ENCODE measurements at places on chromosomes 13 and 19.

- no peak for DNase-seq
These were observed 20.5 kb upstream of the CNMD start for GRCh38 chr13:52760077-52760476.

GRCh38 chr13:93227280-93227877 lies 772 bp downstream of the GPC6 start:
- no peak for DNase-seq

GRCh38 chr19:27751044-27751391 lies 1461.9 kb downstream of the UQCRFS1 start:
- DNase-seq: no peak

GRCh38 chr19:5484398-5485285 lies 29.4 kb downstream of the ZNRF4 start:
- no peak for DNase-seq

- no peak for DNase-seq
These were observed 67.8 kb downstream of the C13orf42 start for GRCh38 chr13:51043310-51043709.

- DNase-seq: no peak
These were observed 1165.0 kb downstream of the SLITRK1 start for GRCh38 chr13:82717249-82717648.

- no peak for DNase-seq
These were observed 462 bp upstream of the MPHOSPH8 start for GRCh38 chr13:19632915-19633478.

GRCh38 chr19:45008552-45008951 lies 7.3 kb downstream of the RELB start:
- no peak for DNase-seq

GRCh38 chr19:43305642-43306041 lies 36.3 kb upstream of the PSG9 start:
- no peak for DNase-seq

DNA sequence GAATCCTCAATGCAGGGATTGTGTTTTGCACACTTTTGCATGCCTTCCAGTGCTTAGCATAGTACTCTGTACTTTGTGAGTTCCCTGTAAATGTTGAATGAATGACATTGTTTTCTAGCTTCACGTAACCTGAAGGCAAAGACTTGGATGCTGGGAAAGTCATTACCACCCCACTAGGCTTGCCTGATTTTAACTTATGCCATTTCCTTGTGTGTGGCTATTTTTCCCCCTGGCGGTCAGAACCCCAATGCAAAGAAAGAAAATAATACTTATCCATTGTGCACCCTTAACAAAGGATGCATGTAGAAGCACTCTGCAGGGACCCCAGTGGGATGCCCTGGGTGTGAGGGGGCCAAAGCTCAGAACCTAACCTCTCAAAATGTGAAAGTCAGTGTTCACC lies 1.2 kb upstream of the ENOX1 start:
- DNase-seq: no peak

DNA sequence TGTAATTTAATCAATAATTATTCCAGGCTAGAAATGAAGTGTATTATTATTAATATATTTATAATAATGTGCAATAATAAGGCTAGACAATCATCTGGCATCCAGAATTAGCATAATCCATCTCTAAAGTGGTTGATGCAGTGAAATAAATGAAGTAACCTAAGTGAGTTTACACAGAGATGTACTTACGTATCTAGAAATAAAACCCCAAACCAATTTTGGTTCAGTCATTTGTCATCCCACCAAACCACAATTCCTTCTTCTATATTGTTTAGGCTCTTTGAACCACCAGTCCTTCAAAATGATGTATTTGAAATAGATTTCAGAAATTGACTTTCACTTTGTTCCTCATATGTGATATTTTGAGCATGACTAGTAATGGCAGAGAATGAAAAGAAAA lies 247.6 kb upstream of the MIR17HG start:
- no peak for DNase-seq

GRCh38 chr19:46924874-46925547 lies 64.2 kb downstream of the ARHGAP35 start:
- no peak for DNase-seq

GRCh38 chr19:45166723-45167252 lies 6.0 kb upstream of the NKPD1 start:
- no peak for DNase-seq

DNA sequence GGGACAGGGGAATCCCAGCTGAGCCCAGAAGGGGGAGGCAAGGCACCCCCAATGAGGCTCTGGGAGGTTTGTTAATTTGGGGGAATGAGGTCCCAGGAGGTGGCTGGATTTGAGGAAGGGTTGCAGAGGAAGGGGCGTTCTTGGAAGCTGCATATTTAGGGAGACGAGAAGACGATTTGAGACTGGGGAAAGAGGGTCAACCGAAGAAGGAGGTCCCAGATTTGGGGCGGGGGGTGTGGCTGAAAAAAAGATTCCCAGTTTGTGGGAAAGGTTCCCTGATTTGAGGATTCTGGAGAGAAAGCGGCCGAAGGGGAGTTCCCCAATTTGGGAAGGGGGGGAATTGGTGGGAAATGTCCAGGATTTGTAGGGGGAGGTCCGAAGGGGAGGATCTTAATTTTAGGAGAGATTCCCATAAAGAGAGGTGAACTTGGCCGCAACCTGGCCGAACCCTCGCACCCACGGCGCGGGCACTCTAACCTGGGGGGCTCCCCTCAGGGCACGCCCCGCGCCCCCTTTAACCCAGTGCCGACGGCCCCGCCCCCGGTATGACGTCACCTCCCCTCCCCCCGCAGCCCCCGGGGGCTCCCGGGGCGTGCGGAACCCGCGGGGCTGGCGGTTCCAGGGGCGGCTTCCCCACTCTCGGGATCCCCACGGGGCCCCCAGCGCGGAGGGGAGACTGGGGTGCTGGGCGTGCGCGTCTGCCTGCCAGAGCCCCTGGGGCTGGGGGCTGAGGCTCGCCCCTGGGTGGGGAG lies 1.2 kb downstream of the PTPRS start:
- no peak for DNase-seq

GRCh38 chr19:13505761-13506470 lies 363 bp downstream of the CACNA1A start:
- no peak for DNase-seq

DNA sequence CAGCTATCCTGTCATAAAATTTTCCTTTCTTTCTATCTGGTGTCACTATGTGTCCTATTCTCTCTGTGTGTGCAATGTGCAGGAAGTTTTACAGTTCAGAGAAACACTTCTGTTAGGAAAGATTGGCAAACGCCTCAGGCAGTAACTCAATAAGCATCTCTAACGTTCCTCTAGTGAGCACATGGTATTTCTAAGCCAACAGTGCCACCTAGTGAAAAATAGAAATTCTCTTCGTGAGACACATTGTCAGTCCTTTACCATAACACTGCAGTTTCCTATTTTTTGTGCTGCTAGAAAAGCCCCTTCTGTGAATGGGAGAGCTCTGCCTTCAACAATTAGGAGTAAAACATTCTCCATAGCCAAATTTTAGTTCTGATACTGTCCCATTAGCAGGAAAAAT lies 50.7 kb downstream of the ZNF723 start:
- no peak for DNase-seq

GRCh38 chr19:906480-906879 lies 6.5 kb downstream of the R3HDM4 start:
- DNase-seq: no peak

GRCh38 chr13:102830646-102831045 lies 15.2 kb upstream of the ERCC5 start:
- DNase-seq: no peak

DNA sequence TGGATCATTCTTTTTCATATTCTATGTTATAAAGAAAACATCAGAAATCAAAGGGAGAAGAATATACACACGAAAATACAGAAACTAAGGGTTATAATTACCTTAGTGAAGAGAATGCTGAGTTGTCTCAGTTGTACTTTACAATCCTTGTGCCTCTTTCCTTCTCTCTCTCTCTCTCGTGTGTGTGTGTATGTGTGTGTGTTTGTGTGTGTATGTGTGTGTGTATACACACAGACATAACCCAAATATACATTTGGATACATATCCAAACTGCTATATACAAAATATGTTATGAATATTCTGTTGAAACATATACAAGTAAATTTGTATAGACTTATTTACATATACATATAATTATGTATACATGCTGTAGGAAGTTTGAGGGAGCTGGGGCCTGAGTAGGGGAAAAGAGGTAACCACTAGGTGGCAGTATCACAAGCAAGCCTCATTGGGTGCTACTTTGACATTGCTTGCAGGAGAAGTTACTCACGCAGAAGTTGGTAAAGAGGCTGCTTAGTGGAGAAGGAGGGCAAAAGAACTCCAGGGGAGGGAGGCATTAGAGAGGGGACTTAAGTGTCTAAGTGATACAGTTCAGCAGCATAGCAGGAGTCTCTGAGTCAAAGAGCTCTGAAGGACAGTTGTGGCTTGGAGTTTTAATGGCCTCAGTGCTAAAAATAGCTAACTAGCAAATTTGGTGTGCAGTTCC lies 465.1 kb upstream of the PCDH20 start:
- no peak for DNase-seq

DNA sequence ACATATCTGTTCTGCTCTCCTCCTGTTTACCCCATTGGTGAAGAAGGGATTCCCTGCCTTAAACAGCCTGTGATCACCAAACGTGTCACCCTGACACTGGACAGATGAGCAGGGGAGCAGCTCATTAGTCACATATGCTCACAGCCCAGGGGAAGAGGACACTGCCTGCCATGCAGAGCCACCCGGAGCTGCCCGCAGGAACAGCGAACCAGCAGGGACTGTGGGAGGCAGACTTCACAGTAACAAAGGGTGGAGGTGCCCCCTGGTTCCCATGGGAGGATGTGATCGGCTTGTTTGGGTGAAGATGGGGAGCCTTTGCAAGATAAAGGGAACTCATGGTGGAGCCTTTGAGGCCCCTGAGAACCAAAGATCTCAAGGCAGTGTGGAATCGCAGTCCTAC lies 88.6 kb upstream of the FARP1 start:
- DNase-seq: no peak

GRCh38 chr13:38483623-38484022 lies 134.0 kb downstream of the UFM1 start:
- DNase-seq: no peak

DNA sequence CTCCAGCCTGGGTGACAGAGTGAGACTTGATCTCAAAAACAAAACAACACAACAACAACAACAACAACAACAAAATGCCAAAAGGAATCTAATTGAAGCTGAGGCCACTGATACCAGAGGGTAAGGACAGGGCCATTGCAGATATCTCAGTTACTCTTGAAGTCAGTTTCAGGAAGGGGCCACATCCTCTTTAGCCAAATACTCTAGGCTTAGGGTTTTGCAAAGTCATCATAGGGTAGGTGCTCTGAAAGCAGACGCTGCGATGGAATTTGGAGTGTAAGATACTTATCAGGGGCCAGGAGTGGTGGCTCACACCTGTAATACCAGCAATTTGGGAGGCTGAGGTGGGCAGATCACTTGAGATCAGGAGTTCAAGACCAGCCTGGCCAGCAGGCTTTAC lies 46.6 kb upstream of the UBAC2 start:
- DNase-seq: no peak

GRCh38 chr13:44362394-44363040 lies 11.1 kb upstream of the SERP2 start:
- DNase-seq: no peak

GRCh38 chr19:49749055-49749716 lies 13.9 kb downstream of the TSKS start:
- DNase-seq: no peak

- no peak for DNase-seq
These were observed 159.8 kb downstream of the SLITRK1 start for GRCh38 chr13:83722443-83722842.

- no peak for DNase-seq
These were observed 4.2 kb upstream of the ICAM1 start for GRCh38 chr19:10266706-10267105.

DNA sequence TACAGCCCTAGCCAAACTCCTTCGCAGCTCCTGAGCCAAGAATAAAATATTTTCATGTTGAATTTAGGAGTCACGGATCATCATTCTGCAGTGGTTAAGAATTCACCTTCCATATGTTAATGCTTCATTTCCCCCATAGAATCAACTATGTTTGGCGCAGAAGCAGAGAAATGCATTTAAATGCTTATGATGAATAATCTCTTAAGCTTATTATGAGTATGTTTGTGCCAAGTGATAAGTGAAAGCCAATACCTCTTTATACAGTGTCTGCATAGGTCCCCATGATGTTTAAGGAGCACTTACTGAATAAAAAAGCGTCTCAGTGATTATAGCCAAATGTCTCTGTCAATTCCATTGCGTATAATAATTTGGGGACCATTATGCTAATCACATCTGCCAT lies 32.7 kb upstream of the POMP start:
- DNase-seq: no peak

DNA sequence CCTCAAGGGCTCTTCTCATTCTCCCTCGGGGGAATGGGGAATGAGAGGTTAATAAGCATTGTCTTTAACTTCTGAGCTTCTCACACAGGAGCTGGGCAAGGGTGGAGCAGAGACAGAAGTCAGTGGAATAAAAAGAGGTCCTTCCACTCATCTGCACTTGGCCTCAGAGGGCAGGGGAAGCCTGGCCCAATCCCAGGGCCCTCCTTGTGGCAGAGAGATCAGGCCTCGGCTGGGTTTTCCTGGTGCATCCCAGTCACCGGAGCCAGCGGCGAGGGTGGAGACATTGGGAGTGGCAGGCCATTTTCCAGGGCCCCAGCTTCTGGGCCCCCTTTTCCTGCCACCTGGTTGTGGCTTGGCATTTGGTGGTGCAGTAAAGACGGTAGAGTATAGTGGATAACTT lies 10.6 kb downstream of the CALM3 start:
- no peak for DNase-seq

- DNase-seq: no peak
These were observed 12.3 kb upstream of the KATNAL1 start for GRCh38 chr13:30319655-30320054.

- no peak for DNase-seq
These were observed 72.5 kb downstream of the ZNF708 start for GRCh38 chr19:21256722-21257121.

DNA sequence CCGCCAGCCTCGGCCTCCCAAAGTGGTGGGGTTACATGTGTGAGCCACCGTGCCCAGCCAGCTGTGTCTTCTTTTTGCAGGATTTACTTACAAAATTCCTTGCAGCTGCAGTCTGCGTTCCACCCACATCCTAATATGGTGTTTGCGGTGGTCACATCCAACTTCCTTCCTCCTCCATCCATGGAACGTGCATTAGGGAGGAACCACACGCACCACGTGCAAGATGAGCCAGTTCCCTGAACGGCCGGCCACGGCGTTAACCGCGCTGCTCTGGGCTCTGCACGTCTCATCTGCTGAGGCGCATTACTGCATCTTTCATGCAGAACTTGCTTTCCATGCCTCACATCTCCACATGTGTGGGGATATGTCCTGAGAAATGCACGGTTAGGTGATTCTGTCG lies 13.0 kb upstream of the SIGLEC11 start:
- no peak for DNase-seq

- DNase-seq: no peak
These were observed 165.0 kb downstream of the USP12 start for GRCh38 chr13:27006519-27007161.
